NCI-H774 (cell line): ENCODE measurements at places on chromosomes 1 and 21.

DNA sequence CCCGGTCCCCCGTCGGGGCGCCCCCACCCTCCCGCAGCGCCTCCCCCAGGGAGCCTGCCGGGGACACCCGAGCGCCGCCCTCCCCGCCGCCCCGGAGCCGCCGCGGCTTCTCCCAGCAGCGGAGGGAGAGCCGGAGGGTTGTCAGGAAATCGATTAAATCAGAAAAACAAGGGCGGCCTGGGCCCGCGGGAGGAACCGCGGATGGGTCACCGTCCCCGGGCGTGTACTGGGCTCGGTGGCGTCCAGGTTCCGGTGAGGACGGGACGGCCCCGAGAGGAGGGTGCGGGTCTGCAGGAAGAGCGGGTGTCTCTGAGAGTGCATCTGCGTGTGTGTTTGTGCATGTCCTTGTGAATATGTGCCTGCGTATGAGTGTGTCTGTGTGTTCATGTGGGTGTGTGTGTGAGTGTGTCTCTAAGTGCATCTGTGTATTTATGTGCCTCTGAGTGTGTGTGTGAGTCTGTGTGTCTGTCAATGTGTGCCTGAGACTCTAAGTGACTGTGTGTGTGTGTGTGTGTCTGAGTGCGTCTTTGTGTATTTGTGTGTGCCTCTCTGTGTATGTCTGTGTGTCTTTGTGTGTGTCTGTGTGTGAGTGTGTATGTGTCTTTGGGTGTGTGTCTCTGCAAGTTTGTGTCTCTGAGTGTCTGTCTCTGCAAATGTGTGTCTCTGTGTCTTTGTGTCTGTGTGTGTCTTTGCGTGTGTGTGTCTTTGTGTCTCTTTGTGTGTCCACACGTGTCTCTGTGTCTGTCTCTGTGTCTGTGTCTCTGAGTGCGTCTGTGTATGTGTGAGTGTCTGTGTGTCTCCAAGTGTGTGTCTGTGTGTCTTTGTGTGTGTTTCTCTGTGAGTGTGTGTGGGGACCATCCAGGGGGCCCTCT, 1.1 kb downstream of the SPSB1 start:
- DNase-seq = no peak

DNA sequence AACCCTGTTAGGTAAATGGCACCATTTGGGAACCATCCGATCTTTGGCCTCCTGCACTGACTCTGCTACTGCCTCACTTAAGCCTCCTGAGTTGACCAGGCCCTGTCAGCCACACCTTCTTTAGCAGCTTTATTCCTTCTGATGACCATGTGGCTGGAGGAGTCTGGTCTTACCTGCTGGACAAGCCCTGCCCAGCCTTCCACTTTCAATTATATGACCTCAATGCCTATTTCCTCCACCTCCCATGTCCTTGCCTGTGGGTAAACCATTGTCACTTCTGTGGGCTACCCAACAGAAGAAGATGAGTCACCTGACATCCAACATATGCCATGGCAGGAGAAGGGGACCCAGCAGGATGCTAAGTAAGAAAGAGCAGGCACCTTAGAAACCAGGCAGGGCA, 393.8 kb downstream of the NTNG1 start:
- DNase-seq = no peak

GRCh38 chr1:236952246-236953003, 51.8 kb downstream of the MT1HL1 start:
- no peak for DNase-seq

DNA sequence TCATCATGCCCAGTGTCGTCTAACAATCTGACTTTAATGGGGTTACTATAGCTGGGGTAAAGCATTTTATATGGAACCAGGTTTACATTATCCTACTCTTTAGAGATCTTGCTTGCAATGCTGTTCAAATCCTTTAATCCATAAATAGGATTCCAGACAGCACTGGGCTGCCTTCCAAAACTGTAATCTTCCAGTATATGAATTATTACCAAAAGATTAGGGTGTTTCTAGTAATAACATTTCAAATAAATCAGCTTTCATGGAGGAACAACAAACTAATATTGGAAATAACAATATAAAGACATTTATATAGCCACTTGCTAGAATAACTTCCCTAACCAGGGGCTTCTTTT, 88.6 kb upstream of the PLXNA2 start:
- no peak for DNase-seq

DNA sequence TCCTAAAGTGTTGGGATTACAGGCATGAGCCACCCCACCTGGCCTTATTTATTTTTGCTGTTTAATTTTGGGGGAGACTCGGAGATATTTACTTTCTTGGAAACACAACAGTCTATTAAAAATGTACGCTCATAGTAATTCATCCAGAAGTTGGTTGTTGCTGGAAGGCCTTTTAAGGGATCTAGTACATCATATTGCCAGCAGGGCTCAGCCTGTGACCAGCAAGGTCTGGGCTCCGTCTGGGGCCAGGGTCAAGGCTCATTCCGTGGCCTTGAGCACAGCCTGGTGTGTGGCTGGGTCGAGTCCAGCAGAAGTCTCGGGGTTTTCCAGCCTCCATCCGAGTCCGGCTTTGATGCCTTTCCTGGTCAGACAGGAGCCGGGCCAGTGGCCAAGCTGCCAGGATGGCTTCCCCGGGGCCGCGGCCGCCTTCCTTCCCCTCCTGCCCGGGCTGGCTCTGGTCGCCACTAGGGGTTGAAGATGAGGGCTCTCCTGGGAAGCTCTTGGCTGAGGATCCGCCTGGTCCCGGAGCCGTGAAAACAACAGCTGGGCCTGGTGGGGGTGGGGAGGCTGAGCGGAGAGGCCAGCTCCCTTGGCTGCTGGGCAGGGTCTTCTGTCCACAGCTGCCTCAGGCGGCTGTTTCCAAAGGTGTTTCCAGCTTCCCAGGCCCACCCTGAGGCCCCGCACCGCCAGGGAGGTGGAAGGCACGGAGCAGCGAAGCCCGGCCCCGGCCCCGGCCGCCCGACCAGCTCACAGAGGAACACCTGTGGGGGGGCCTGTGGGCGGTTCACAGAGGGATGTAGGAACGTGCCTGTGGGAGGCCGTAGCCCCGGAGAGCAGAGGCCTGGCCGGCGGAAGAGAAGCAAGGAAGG, 5.1 kb upstream of the VWA1 start:
- no peak for DNase-seq

- DNase-seq = no peak
Measured at GRCh38 chr1:112772781-112773180, 57.6 kb upstream of the PPM1J start.

DNA sequence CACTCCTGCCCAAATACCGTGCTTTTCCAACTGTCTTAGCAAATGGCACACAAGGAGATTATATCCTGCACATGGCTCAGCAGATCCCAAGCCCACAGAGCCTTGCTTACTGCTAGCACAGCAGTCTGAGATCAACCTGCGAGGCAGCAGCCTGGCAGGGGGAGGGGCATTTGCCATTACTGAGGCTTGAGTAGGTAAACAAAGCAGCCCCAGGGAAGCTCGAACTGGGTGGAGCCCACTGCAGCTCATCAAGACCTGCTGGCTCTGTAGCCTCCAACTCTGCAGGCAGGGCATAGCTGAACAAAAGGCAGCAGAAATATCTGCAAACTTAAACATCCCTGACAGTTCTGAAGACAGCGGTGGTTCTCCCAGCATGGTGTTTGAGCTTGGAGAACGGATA, 70.1 kb upstream of the PTBP2 start:
- DNase-seq = no peak

DNA sequence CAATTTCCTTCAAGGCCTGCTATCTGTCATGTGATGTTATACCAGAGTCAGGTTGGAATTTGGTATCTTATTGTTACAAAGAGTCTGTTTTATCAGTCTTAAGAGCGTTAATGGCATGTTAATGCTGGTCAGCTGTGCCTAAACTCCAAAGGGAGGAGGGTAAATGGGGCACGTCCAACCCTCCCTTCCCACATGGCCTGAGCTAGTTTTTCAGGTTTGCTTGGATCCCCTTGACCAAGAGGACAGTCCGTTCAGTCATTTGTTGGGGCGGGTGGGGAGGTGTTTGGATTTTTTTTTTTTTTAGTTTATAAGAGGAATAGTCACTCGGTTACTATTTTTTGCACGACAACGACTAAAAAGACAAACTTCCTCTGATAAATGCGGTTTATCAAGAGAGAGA, 63.8 kb upstream of the LYST start:
- DNase-seq = no peak

- no peak for DNase-seq
Measured at GRCh38 chr1:218304281-218305039, 19.4 kb downstream of the RRP15 start.

DNA sequence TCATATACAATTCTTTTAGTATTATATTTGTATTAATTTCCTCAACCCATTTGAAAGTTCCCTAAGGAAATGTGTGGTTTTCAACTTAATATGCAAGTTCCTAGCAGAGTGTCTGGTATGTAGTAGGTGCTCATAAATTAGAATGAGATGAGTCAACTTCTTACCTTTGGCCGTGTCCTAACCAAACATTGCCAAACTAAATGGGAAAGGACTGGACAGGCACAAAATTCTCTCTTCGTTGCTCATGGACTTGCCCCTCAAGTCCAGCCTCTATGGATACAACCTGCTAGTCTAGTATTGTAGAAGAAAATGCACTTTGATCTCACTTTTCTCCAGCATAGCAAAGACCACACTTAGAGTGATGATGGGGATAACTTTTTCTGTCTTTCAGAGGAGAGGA, 11.6 kb upstream of the MRPS14 start:
- DNase-seq = no peak

DNA sequence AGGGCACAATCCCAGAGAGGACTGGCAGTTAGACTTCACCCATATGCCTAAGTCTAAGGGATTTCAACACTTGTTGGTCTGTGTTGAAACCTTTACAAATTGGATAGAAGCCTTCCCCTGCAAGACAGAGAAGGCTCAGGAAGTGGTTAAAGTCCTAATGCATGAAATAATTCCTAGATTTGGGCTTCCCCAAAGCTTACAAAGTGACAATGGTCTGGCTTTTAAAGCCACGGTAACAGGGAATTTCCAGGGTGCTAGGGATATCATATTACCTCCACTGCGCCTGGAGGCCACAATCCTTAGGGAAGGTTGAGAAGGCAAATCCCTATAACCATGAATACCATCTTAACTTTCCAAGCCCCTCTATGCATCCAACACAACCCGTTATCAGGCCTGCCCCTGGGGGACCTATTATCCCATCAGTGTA, 3.3 kb upstream of the FMO4 start:
- DNase-seq = no peak

DNA sequence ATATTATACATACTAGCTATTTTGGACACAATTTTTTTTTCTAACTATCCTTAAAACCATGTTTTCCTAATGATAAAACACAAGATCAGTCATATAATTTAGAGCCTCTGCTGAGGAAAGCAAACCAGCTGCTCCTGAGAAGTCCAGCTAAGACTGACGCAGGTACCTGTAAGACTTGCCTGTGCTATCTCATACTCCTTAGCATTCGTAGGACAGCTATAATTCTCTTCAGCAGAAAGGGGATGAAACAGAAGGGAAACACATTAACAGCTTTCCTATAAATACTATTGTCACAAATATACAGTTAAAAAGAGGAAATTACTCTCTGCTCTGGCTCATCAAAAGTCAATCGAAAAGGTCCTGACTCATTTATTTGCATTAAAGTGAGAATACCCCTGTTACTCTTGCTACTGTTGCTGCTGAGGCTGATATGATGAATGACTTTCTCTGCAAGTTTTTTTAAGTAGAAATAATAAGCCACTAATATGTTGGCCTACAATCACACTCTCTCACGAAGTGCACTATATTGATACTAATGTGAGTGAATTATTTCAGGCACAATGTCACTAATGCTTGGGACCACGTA, 757.1 kb downstream of the KCNT2 start:
- no peak for DNase-seq

GRCh38 chr21:44919111-44919912, 1.4 kb downstream of the ITGB2 start:
- no peak for DNase-seq

DNA sequence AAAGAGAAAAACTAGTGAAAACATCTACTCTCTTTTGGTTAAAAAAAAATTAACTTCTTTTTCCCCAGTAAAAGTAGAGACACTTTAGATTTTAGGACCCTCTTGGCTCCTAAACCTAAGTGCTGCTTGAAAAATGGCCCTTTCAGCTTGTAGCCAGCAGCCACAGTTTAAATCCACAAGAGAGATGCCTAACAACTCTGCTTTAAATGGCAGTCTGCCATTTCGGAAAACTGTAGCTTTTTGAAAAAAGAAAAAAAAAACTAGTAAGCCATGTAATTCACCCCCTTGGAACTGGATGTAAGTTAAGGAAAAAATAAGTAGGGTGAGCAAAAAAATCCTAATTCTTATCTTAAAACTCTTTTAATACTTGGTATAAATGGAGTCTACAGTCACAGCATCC, 56.0 kb downstream of the LHX9 start:
- DNase-seq = no peak

DNA sequence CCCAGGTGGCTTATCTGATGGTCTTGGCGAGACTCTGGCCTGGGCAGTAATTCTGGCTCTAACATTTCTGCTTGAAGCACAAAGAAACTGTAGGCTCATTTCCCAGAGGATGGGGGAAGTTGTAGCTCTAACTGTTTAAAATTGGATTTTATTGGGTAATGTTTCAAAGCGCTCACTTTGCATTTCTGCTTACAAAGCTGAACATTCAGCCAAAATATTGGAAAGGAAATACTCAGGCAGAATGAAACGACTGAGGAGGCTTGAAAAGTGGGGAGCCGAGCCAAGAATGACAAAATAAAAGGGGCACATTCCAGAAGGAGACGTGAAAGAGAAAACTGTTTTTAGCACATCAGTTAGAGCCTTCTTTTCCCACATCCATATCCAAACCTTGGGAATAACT, 202.6 kb downstream of the GRIK1 start:
- no peak for DNase-seq

GRCh38 chr1:25427696-25428095, 3.0 kb upstream of the MACO1 start:
- no peak for DNase-seq

DNA sequence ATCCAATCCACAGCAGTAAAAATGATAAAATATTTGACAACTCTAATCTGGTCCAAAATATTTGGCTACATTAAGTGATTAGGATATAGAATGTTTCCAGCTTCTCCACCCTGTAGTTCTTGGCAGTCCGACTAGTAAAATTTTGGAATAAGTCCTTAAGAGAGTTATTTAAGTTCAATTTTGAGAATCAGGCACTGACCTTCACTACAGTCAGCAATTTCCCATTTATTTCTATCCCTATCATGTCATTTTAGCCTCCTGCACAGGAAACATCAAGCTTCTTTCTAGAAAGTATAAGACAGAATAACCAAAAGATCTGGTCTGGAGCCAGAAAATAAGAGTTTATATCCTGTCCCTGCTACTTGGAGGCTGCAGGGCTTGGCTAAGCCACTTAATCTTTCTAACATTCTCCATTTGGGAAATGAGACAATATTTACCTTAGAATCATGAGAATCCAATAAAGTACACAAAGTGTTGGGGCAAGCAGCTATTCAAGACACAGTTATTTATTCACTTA, 162.2 kb downstream of the DPYD start:
- no peak for DNase-seq

GRCh38 chr1:224589006-224589405, 27.1 kb upstream of the CNIH3 start:
- no peak for DNase-seq

DNA sequence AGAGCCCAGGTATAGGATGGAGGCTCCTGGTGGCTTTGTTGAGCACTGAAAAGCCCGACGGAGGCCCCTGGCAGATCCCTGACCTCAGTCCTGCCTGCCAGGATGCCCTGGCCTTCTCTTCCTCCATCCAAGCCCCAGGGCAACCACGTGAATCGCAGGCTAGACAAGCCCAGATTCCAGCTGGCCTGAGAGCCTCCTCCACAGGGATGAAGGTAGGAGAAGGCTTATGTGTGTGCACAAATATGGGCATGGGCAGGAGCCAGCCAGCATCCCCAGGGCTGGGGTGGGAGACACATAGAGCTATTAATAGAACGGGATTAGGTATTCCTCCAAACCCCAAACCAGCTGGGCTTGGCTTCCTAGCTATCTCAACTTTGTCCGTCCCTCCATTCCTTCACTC, 4.0 kb upstream of the EXTL1 start:
- no peak for DNase-seq
